ENCODE measurements at places on chromosomes 13 and 19.

GRCh38 chr19:10089801-10090375 lies 3.8 kb downstream of the SHFL start:
- no peak for DNase-seq

GRCh38 chr13:109096101-109096500 lies 466.7 kb downstream of the MYO16 start:
- no peak for DNase-seq

DNA sequence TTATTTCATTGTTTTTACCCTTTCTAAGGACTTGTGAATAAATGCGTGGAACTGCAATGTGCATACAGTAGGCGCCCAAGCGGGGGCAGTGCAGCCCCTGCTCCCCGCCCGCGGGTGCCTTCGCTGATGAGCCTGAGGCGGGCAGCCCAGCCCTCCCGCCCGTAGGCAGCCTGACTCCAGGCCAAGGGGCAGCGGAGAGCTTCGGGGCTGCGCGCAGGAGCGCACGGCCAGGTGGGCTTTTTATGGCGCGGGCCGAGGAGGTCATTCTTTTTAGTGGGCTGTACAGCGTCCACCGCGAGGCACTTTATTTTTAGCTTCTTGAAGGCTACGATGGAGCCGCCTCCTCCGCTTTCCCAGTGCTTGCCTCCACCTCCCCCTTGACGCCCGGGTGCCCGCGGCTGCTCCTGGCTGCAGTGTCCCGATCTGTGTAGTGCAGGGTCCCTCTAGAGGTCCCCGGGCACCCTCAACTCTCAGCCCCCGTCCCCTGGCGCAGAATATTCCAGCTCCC lies 60.5 kb downstream of the CCNE1 start:
- DNase-seq = no peak

DNA sequence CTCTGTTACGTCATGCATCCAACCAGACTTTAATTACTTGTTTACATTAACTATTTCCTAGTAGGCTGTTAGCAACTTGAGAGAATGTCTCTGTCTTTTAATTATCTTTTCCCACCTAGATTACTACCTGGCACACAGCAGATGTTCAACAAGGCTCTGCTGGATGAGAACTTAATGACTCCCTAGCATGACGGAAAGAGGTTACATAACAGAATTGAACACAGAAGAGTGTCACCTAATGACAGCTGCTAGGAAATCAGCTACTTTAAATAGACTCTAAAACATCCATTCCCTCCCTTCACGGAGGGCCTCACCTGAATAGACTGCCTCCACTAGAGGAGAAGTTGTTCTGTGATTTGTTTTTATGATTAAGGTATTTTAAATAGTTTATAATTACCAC lies 110.8 kb downstream of the TEX29 start:
- DNase-seq = no peak

DNA sequence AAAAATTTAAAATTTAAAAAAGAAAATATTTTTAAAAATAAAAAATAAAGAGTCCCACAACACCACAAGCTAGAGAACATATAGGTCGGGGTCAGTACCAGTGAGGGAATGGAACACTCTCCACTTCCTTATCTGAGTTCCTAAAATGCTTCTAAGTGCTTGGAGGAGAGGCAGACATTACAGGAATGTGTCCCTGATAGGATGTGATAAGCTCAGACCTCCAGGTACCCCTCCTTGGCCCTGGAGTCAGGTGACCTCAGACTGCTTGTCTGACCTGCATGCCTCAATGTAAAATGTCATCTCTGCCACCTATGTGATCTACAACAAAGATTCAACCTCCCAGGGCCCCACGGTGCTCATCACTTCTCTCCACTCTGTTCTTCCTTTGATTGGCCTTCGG lies 2.8 kb downstream of the ZNF814 start:
- no peak for DNase-seq

DNA sequence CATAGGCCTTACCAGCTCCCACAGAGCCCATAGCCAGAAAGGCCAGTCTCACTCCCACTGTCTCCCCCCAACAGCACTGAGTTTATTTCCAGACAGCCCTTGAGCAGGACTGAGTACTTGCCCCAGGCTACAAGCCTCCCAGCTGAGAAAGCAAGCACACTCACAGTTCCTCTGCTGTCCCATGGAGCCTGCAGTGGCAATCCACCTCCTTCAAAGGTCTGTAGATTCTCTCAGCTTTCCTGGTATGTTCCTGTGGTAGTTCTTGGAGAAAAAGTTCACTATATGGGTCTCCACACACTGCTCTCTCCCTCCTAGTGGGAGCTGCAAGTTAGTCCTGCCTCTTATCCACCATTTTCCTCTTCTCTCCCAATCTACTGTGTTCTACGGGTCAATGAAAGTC lies 728.7 kb downstream of the DIAPH3 start:
- DNase-seq = no peak

GRCh38 chr13:72255908-72256307 lies 388.9 kb upstream of the DACH1 start:
- no peak for DNase-seq

GRCh38 chr13:49407936-49408335 lies 35.9 kb downstream of the CAB39L start:
- DNase-seq = no peak

GRCh38 chr13:77036279-77036678 lies 9.3 kb upstream of the FBXL3 start:
- DNase-seq = no peak

DNA sequence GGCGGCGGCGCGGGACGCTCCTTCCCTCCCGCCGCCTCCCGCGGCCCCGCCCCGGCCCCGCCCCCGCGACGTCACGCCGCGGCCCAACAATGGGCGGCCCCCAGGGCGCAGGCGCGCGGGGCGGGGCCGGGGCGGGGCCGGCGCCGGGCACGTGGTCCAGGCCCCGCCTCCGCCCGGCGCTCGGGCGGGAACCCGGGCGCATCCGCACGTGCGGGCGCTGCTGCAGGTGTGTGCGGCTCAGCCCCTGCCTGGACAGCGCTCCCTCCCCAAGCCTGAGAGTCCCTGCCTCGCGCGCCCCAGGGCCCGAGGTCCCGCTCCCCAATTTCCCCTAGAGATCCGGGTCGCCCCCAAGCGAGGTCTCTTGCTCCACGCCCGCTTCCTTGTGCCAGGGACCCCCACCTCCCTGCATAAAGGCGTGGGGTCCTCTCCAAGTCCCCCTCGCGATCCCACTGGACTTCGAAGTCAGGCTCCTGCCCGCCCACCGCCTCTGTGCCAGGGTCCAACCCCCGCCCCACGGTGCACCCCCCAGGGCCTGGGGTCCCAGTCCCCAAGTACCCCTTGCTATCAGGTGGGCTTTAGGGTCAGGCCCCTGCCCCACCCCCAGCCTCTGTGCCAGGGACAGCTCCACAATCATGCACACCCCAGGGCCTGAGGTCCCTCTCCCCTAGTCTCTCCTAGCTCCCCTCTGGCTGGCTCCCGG lies at the start of gene MEX3D:
TSS of gene MEX3D (minus strand) at position 6 of the 700 bp plus-strand sequence. CDS start 267 bp downstream, outside the sequence.
- no peak for DNase-seq

DNA sequence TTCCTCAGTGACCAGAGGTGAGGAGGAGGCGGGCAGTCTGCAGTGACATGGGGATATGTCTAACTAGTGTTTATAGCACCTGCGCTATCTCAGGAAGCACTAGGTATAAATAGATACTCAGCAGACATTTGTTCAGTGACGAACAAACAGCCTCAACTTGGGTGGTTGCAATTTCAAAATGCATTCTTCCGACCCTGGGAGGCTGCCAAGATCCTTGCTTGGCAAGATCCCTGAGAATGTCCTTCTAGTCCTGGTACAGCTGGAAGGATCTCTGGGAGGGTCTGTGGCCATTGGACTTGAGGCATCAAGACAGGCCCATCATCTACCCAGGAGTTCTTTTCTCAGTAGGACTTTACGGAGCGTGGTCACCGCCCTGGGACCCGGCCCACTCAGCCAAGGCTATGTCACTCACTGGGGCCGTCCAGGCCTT lies 299.5 kb downstream of the ZNF536 start:
- no peak for DNase-seq

DNA sequence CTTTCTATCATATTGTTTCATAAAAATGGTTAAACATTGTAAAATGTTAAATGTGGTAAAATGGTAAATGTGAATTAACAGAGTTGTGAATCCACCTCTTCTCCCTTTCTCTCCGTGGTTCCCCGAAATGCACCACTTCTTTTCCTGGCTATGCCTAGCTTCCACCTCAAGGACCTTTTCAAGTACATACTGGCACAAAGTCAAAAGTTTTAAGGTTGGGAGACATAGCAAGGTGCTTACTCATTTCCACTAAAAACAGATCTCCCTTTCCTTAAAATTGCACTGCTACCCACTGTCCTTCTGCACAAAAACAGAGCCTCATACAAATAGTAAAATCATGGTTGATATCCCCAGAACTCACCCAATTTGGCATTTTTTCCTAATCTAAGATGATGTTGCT lies 558.2 kb downstream of the SLITRK6 start:
- no peak for DNase-seq

DNA sequence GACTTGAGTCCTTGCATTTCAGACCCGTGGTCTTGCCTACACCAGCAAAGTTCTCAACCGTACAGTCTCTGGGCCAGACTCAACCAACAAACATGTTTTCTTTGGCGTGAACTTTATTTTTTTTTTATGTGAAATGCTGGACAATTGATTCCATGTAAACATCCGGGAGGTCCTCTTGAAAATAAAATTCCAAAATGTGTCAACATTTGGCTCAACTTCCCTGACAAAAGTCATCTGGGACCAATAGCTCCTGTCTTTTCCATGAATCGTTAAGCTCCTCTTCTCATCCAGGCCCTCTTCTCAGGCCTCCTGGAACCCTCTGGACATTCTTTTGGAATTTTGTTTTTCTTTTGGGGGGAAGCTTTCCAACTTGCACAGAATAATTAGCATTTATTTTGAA lies 2.7 kb downstream of the ALDH16A1 start:
- no peak for DNase-seq

GRCh38 chr19:45632468-45633196 lies 6.6 kb downstream of the EML2 start:
- no peak for DNase-seq

DNA sequence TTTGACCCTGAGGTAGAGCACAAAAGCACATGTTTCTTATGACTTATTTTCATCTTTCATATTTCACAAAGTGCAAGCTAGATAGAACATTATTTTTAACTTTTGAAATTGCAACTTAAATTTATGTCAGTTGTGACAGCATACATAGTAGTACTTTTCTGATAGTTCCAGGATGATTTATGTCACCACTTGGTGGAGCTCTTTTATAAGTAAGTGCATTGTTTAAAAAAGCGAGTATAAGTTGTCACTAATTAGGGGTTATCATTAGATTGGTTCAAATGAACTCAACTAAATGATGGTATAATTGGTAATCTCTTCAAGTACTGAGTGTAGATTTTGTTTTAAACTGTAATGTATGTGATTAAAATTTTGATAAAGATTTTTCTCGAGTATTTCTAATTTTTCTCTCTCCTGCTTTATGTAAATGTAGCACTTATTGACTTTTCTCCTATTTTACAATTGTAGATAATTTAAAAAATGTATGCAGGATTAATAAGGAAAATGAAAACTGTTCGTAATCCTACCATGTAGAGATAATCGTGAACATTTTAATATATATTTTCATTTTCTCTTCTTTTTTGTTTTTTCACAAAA lies 31.1 kb downstream of the RB1 start:
- DNase-seq = peak; percentile 26

DNA sequence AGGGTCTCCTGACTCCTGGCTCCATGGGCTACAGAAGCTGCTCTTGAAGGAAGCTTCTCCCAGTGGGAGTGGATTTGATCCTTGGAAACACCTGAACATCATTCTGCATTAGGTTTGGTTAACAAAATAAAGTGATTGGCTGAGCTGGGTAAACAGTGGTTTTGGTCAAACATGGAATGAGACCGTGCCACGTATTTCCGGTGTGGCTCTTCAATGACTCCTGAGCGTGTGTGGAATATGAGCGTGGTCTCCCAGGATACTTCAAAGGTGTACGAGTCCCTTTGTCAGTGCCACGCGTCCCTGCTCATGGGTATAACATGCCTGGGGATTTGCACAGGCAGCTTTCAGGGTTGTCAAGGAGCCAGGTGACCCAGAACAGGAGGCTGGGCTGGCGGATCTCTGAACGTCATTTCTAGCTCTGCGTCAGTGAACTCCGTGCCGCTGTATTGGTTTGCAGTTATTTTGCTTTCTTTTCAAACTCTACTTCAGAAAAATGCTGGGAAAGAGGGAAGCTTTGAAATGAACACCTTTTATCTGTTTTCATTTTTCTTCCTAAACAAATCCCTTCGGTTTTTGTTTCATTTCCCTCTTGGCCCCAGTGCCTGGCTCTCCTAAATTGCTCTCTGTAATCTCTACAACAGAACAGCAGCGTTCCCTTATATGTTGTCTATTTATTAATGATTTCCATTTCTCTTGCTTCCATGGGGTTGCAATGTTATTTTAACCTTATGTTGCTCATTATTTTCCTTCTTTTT lies 26.3 kb upstream of the GJB6 start:
- no peak for DNase-seq

DNA sequence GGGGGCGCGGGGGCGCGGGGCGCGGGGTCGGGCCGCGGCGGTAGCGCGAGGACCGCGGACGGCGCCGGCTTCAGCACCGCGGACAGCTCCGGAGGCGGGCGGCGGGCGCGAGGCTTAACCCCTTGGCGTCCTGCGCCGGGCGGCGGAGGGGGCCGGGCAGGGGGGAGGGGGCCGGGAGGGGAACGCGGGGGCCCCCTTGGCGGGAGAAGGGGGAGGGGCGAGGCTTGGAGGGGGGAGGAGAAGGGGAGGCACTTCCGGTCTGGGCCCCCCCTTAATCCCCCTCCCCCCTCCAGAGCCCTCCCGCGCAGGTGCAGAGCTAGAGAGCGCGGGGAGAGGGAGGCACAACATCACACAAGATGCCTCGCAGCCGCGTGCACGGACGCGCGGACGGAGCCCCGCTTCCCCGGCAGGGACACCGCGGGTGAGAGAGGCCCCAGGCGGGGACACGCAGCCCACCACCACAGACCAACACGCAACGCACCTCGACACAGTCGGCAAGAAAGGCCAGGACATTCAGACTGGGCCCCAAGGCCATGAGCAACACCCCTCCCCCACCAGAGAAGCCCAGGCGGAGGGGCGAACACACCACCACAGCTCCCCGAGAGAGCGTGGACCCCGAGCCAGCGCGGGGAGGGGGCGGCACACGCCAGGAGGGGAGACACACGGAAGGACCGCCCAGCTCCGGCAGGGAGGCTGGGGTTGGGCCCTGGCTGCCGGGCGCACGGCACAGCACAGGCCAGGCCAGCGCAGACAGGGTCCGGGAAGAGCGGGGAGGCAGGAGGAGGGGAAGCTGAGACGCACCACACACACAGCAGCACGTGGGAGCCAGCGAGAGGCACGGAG lies 24.1 kb downstream of the SHANK1 start:
- DNase-seq = no peak

GRCh38 chr19:40742886-40743285 lies 7.4 kb downstream of the ACTMAP start:
- no peak for DNase-seq

- peak; percentile 64 for DNase-seq
Measured at GRCh38 chr13:78398743-78399410, 204.5 kb downstream of the POU4F1 start.

DNA sequence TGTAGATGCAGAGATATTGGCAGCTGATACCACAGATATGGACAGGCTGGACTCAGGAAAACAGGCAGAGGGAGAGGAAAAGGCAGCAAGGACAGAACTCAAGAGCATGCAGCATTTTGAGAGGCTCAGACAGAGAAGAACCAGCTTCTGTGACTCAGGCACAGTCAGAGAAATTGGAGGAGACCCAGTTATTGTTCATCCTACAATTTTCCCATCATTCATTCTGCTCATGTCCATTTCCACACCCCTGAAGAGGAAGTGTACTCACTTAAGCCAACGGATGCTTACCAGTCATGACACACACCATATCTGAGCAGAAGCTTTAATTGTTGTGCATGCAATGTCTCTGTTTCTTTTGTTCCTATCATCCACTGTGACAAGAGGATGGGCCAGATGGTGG lies 359.8 kb upstream of the HTR2A start:
- DNase-seq = no peak
